Panc1 (cell line): ENCODE measurements at places on chromosomes 13 and 19.
A peak's percentile ranks its signal among the peaks of the same experiment; 100 is the strongest.

GRCh38 chr13:64428196-64428595 lies 2801.9 kb downstream of the PCDH9 start:
- no peak overlapping the region for H3K27ac ChIP-seq
- H3K27me3 ChIP-seq, result no peaks in the 10 kb centered on the region
- no peak overlapping the region for H3K4me3 ChIP-seq
- H3K4me1 ChIP-seq, result no peaks in the 10 kb centered on the region
- DNase-seq, result no peak

DNA sequence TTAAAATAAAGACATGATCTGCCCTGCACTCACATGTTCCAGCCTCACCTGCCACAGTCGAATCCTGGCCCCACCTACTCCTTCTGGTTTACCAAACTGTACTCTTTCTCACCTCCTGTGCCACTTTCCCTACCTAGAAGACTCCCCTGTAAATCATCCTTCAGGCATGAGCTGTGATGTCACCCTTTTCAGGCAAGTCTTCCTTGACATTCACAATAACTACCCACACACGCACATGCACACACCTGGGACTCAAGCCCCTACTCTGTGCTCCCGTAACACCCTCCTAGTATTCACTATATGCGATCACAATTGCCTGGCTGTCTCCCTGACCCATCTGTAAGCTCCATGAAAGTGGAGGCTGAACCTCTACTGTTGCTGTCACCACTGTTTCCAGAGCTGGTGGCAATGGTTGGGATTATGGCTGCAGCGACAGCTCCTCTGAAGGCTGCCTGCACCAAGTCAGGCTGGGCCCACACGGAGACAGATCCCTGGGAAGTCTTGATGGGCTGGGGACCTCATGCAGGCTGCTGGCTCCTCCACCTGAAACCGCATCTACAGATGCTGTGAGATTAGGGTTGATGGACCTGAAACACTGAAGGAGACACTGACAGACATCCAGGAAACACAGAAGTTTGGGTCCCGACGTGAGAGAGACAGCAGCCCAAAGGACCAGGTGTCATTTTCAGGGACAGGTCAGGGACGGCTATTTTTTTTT lies 611.1 kb downstream of the UQCRFS1 start:
- DNase-seq, result no peak
- no peak overlapping the region for H3K27ac ChIP-seq
- H3K36me3 ChIP-seq, result no peaks in the 10 kb centered on the region
- no peaks in the 10 kb centered on the region for H3K4me1 ChIP-seq

- no peaks in the 10 kb centered on the region; the same call in 1 of the 2 replicates for H3K4me1 ChIP-seq
- H3K4me3 ChIP-seq, result no peak overlapping the region
- H3K27ac ChIP-seq, result no peak overlapping the region
- H3K27me3 ChIP-seq, result no peaks in the 10 kb centered on the region
Observed at GRCh38 chr13:45511310-45512097, 46.8 kb downstream of the COG3 start.

DNA sequence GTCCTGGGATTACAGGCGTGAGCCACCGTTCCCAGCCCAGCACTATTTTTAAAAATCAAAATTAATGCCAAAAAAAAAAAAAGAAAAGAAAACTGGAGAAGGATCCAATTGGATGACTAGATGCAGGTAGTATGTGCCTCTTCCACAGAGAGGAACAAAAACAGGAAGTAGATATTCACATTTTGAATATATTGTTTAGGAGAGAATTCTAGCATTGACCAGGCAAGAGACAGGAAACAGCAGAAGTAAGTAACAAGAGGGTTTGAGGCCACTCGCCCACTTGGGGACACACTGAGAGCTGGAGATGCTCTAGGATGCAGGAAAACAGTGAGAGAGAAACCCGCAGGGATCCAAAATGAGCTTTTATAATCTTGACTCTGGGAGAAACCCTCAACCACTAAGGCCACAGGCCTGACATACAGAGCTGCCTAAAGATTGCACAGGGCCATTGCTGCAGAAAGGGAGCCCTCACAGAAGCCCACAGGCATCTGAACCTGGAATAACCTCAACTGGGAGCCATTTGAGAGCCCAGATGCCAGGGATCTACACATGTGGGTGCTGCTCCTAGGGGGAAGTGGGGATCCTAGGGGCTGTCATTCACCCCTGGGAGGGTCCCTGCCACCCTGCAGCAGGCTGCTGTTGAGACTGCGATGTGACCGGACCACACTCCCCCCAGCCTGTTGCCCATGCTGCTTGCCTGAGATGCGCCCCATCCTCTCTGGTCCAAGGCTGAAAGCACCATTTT lies 28.2 kb downstream of the IGFL2 start:
- H3K27me3 ChIP-seq, result no peaks in the 10 kb centered on the region; the same call in 1 of the 2 replicates
- H3K36me3 ChIP-seq, result no peaks in the 10 kb centered on the region
- no peak for DNase-seq
- no peak overlapping the region for H3K4me3 ChIP-seq
- H3K27ac ChIP-seq, result no peak overlapping the region
- no peaks in the 10 kb centered on the region for H3K4me1 ChIP-seq

DNA sequence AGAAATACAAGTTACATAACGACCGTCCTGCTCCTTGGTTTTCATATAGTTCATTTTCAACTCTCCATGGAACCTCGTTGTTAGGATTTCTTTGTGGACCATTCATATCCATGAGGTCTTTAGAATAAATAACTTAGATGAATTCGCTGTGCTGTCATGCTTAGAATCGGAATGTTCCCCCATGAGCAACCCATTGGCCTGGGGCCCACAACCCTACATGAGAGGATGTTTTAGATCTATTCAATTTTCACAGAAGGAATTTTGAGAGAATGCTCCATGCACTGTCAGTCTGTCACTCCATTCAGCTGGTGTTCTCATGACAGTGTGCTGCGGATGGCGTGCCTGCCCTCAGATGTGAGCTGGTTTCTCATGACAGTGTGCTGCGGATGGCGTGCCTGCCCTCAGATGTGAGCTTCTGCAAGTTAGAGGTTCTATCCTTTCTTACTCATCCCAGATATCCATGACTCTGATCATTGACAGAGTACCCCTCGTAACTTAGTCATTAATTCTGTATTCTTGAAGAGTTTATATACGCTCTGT lies 1193.1 kb downstream of the EFNB2 start:
- no peak overlapping the region for H3K27ac ChIP-seq
- H3K27me3 ChIP-seq, result no peaks in the 10 kb centered on the region
- H3K4me1 ChIP-seq, result no peaks in the 10 kb centered on the region
- DNase-seq, result no peak

DNA sequence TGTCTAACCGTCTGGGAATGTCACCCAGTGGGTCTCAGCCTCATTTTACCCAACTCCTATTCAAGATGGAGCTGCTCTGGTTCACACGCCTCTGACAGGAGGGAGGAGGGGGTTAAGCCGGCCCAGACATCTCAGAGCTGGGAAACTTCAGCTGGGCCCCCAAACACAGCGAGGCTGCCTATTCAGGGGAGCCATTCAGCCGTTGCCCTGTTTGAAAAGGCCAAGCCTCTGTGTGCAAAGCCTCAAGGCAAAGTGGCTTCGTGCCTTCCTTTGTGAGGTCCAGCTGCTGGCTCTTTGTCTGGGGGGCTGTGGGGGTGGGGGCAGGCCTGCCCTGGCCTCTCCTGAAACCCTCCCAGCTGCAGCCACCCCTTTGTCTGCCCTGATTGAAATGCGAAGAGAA lies 147.4 kb downstream of the PTPRS start:
- no peaks in the 10 kb centered on the region for H3K4me1 ChIP-seq
- H3K27ac ChIP-seq, result no peak overlapping the region
- no peaks in the 10 kb centered on the region for H3K27me3 ChIP-seq
- H3K4me3 ChIP-seq, result no peak overlapping the region
- no peaks in the 10 kb centered on the region for H3K36me3 ChIP-seq

DNA sequence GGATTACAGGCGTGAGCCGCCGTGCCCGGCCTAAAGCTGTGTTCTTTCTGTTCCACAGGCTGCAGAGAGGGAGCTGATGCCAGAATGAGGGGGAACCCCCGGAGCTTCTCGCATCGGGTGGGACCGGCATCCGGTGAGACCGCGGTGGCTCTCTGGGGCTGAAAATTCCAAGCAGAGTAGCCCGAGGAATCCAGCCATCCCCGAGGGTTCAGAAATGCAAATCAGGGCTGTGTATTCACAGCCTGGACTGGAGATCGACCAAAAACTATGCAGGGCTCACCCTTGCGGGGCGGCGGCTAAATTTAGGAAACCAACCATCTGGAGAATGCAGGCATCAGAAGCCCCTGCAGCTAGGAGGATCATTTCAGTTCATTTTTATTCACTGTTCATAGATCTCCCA lies 99.2 kb downstream of the GNG7 start:
- H3K4me1 ChIP-seq, result peaks cover 3% of the 10 kb centered on the region
- H3K4me3 ChIP-seq, result no peak overlapping the region
- H3K27ac ChIP-seq, result peak overlapping the region; percentile 67
- no peaks in the 10 kb centered on the region for H3K36me3 ChIP-seq
- no peak for DNase-seq
